Stimulated activated CD4-positive, alpha-beta T cell treated with anti-CD3 and anti-CD28 coated beads, Interleukin-4, amount 100 ng/mL, for 24 hours (primary cell): ENCODE measurements at places on chromosomes 12 and 14.

- no peak for DNase-seq
Measured at GRCh38 chr14:103731916-103732867, 16.6 kb downstream of the ZFYVE21 start.

- no peak for DNase-seq
Measured at GRCh38 chr14:26548406-26548805, 49.4 kb downstream of the NOVA1 start.

GRCh38 chr12:70317781-70318180 lies 48.3 kb upstream of the KCNMB4 start:
- DNase-seq: no peak

- no peak for DNase-seq
Measured at GRCh38 chr14:94115058-94115591, 4.6 kb downstream of the IFI27 start.

- no peak for DNase-seq
Measured at GRCh38 chr12:49279706-49280159, 14.9 kb downstream of the TUBA1C start.

DNA sequence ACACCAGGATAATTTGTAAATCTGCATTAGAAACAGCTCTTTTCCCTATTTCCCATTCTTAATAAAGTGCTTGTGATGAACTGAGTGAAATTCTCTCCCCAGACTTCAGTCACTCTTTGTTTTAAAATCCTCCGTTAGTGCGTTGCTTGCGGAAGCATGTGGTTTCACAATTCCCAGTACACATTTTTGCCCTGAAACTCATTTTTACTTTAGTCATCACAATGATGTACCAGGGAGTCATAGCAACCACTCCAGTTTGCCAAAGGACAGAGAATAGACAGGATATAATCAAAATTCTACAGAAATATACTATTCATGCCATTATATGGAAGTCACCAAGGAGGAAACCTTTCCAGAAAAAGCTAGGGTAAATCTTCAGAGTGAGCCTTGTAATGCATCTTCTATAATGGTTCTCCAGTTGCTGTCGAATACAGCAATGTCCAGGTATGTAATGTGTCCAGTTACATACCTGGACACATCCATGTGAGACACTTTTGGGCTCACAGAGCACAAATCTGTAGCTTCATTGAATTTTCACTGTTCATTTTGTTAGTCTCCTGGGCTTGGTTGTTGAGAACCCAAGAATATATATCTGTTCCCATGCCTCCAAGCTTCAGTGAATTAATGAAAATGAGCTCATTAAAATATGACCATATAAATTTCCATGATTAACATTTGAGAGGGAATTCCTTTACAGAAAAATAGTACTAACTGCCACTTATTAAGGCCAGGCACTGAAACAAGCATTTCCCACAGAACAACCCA lies 57.8 kb downstream of the GPR135 start:
- no peak for DNase-seq

GRCh38 chr14:32978691-32979255 lies 40.1 kb downstream of the NPAS3 start:
- no peak for DNase-seq

- no peak for DNase-seq
Measured at GRCh38 chr12:32270818-32271710, 128.3 kb upstream of the FGD4 start.

DNA sequence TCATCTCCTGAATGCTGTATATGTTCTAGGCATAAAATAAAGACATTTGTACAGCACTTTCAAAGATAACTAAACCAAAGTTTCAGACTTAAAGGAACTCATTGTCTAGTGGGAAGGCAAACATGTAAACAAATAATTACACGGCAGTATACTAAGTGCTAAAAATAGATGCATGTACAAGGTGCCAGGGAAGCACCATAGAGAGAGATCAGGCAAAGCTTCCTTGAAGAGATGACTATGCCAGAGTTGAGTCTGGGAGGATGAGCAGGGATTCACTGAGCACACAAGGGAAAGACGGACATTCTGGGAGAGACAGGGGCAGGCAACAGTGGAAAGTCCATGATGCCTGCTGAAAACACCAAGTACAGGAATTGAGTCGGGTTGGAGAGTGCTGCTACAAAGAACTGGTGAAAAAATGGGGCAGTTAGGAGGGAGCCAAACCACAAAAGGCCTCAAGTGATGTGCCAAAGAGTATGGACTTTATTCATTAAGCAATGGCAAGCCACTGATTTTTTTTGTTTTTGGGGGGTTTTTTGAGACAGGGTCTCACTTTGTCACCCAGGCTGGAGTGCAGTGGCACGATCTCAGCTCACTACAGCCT lies 26.8 kb downstream of the ANKS1B start:
- no peak for DNase-seq

GRCh38 chr14:102910442-102910841 lies 12.0 kb upstream of the AMN start:
- no peak for DNase-seq
